ENCODE measurements at places on chromosomes 3 and 15.

DNA sequence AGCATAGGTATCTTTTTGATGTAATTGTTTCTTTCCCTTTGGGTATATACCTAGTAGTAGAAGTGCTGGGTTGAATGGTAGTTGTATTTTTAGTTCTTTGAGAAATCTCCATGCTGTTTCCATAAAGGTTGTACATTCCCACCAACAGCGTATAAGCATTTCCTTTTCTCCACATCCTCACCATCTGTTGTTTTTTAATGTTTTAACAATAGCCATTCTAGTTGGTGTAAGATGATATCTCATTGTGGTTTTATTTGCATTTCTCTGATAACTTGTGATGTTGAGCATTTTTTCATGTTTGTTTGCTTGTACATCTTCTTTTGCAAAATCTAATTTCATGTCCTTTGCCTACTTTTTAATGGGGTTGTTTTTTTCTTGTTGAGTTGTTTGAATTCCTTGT, 80.0 kb upstream of the TMC3 start:
- no peak for DNase-seq

GRCh38 chr15:85318732-85319076, 61.7 kb upstream of the AKAP13 start:
- no peak for DNase-seq

DNA sequence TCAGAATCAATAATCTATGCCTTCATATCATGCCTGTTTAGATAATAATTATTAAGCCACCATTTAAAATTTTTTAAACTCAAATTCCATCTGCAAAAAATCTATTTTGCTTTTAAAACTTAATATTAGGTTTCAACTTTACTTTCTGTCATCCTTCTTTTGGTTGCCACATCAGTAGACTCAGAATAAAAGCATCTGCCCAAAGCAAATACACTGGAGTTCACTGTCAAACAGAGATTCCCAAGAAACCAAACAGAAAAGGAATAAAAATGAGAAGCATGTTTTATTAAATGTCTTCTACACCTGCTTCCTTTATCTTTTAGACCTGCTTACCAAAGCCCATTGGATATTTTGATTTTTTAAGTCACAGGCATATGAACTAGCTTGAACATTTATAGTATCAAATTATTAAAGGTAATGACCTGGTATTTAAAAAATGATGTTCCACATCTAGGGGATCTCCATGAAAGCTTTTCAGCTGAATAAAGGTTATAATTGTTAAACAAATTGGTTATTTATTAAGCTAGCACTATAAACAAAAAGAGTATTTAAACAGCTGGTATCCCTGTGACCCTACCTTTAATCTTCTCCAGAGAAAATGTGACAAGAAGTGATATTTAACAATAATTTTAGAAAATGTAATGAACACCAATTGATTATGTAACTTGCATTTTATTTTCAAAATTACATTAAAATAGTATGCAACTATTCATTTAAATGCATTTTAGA, 62.5 kb downstream of the ALCAM start:
- no peak for DNase-seq

DNA sequence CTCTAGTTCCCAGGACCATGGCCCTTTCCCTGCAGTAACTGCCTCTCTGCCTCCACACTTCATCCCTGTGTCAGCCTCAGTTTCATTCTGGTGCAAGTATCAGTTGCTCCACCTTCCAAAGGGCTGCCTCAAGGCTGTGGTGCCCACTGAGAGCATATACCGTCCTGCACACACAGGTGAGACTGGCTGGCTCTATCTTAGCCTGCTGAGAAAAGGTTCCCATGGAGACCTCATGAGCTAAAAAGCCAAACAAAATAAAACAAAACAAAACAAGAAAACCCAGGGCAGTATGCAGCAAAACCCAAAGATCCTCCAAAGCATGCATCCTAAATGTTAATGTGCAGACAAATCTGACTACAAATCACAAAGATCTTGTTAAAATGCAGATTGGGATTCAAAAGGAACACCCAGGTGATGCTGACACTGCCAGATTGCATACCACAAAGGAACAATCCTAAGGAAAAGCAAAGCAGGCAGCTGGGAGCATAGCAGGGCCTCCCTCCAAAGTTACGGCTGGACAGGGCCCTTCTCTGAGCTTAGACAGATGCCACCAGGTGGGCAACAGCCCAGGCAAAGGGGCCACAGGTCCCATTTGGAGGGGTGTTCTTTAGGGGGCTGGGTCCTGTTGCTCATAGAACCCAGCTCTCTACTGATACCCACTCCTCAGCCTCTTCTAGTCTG, 76.3 kb upstream of the SLCO2A1 start:
- DNase-seq, result no peak

All from fibroblast of lung (primary cell).